ACHN (cell line): ENCODE measurements at places on chromosomes 1 and 21.

DNA sequence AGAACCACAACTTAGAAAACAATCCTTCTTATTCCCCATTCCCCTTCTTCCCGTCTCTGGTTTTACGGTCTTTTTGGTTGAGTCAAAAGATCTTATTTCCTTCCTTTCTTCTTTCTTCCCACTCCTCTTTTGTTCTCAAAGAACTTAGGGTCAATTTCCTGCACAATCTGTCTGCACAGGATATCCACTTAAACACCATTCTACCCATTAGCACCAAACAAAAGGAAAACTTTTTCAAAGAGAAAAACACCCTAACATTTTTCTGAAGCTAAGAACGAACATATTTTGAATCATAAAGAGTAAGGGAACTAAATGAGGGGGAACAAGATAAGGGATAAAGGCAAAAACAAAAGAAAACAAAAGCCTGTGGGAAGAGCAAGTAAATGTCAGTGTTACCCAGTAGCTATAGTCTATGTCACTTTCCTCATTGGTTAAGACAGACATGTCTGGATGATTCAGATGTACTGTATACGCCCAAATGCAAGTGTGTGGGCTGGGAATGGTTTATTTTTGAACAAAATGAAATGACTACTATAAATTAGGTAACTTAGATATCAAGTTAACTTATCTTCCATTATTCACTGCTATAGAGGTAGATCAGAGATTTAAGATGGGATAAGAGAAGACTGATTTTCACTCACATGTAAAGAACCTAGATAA lies 59.9 kb downstream of the TOR3A start:
- peak; percentile 78 for DNase-seq

GRCh38 chr21:43864313-43864961 lies 586 bp upstream of the AGPAT3 start:
- DNase-seq: peak; percentile 25

DNA sequence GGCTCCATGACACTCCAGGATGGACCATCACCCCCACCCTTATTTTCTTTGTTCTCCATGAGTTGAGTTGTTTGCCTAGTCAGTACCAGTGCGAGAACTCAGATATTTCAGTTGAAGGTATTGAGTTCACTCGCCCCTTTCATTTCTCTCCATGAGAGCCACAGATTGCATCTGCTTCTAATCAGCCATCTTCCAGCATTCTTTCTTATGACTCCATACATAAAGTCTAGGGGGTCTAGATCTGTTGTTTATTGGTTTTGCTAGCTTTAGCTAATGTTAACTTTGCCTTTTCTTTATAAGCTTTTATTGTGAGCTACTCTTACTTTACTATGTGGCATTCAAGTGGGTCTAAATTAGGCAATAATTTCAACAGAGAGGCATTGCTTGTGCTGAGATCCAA lies 71.6 kb upstream of the PDC start:
- no peak for DNase-seq

DNA sequence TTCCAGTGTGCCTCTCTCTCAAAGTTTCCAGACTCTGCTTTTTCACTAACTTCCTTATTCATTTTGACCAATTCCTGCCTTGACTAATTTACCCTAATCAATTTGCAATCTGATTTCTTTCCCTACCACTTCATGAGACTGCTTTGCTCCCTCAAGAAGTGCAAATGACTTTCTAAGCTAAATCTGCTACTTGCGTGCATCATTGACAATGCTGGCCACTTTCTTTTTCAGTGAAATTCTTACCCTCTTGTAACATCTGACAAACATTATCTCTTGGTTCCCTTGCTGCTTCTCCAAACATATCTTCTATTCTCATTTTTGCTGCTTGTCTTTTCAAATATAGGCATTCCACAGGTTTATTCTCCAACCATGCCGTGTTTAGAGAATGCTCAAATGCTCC lies 659.9 kb downstream of the USP25 start:
- DNase-seq: no peak

- no peak for DNase-seq
These were observed 358.7 kb downstream of the LTN1 start for GRCh38 chr21:28633839-28634555.

DNA sequence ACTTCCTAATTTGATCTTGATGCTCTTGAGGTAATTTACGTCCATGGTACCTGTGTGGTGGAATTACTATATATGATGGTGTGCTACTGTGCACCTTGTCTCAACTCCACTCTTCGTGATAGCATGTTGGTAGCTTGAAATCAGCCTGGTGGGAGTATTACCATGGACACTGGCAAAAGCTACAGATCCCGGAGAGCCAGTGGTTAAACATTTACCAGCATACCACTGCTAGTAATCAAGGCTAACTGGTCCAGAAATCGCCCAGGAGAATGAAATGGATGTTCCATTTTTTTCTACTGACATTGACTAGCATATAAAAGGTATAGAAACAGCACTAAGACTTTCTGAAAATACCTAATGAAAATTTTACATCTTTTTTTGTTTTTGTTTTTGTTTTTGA lies 30.6 kb downstream of the ELK4 start:
- DNase-seq: peak; percentile 92

DNA sequence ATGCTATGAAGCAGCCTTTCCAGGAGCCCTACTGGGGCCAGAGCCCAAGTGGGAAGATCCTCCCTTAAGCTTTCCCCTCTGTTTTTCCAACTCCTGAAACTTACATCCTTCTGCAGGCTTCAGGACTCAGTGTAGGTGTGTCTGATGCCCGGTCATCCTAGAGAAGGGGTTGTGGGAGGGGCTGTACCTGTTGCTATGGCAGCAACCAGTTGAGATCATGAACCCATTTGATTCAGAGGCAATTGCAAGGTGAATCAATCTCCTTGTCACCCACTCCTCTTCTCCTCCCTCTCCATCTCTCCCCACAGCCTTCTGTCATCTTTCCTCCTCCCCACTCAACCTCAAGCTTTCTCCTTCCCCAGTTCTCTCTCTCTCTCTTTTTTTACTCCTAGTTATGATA lies 151.8 kb downstream of the CACNA1E start:
- DNase-seq: no peak
